ENCODE measurements at places on chromosomes 6 and 20. TPM values are rescaled to one million over a fixed set of nuclear protein-coding genes. Genes with fewer than 3 reads are reported as not detected.

- DNase-seq: no peak
Observed at GRCh38 chr6:14728396-14729024, 517.4 kb upstream of the JARID2 start.

GRCh38 chr20:33172781-33173180, 4.8 kb downstream of the BPIFA2 start:
- no peak for DNase-seq

- no peak for DNase-seq
Observed at GRCh38 chr20:50048420-50049166, 64.4 kb downstream of the UBE2V1 start.

DNA sequence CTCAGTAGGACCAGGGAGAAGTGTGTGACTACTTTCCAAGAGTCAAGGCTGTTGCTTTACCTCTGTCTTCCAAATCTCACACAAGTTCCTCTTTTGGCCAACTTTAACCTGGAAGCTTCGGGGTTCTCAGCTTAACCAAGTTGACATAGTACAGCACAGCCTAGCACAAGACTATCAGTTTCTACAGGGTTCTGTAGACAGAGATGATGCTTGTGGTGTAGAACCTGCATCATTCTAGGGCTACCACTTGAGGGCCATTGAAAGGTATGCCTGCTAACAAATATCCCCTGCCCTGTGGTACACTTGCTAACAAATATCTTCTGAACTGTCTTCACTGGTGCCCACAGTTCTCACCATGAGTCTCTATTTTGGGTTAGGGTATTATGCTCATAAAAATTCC, 62.0 kb upstream of the MAP3K7 start:
- DNase-seq: no peak

GRCh38 chr6:3742076-3742425, 9.5 kb downstream of the PXDC1 start:
- DNase-seq: no peak

Gene RAMACL
- total RNA-seq: 1.4 TPM
